ENCODE measurements at places on chromosomes 3 and 15.

DNA sequence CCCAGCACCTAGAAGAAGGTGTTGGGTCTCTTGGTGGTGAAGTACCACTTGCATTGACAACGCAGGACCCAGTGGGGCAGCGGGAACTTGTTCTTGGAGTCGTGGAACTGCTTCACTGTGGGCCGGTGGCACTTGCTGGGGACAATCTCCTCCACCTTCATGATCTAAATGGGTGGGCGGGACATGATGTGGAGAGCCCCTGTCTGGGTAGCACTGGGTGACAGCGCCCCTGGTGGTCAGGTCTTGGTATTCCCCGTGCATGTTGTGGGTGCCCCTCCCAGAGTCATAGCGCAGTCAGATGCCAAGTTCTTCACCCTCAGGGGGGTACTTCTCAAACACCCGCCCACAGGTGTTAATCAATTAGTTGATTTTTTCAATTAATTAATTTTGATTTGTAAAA is 60.2 kb downstream of the AGBL1 start:
- DNase-seq: no peak
- H3K4me3 ChIP-seq: no peak overlapping the region
- H3K27me3 ChIP-seq: no peaks in the 10 kb centered on the region
- H3K4me1 ChIP-seq: no peaks in the 10 kb centered on the region

DNA sequence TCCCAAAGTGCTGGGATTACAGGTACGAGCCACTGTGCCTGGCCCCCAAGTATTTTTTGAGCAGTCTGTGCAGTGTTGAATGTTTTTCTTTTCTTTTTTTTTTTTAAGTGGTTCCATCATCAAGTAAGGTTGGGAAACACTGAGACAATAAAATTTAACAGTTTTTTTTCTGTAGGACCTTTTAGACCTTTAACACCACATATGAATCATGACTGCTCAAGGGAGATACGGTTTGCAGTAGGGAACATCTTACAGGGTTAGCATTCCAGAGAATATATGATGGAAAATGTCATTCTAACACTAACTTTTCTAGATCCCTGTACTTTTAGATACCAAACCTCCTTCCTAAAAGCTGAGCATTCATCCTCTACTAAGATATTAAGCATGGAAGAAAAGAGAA is 41.7 kb downstream of the SNX4 start:
- H3K27ac ChIP-seq: peak overlapping the region; percentile 52
- no peak overlapping the region for H3K4me3 ChIP-seq
- H3K36me3 ChIP-seq: peaks cover 17% of the 10 kb centered on the region
- DNase-seq: peak; percentile 76
- no peaks in the 10 kb centered on the region for H3K27me3 ChIP-seq

DNA sequence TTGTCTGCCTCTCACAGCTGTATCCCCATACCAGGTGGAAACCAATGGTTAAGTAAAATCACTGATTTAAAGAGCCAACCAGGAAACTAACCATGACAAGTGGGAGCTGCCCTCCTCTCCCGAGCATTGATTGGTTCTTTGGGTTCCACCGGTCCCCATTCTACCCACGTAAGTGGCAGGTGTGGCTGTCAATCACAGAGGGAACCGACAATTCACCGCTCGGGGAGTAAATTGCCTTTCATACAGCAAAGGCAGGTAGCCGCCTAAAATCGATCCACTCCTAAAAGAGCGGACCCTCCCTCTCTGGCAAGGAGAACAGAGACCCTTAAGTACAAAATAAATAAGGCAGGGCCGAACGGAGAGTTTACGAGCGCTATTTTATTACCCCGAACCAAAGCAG is 1.2 kb downstream of the ERC2 start:
- H3K27me3 ChIP-seq: no peaks in the 10 kb centered on the region
- H3K4me1 ChIP-seq: no peaks in the 10 kb centered on the region
- DNase-seq: no peak
- H3K27ac ChIP-seq: no peak overlapping the region
- H3K4me3 ChIP-seq: no peak overlapping the region

GRCh38 chr3:15207836-15208504 is 1.9 kb downstream of the CAPN7 start:
- H3K4me1 ChIP-seq: peaks cover 44% of the 10 kb centered on the region
- peaks cover 2% of the 10 kb centered on the region for H3K27me3 ChIP-seq
- peak overlapping the region; percentile 96 for H3K4me3 ChIP-seq
- peak; percentile 25 for DNase-seq
- peaks cover 9% of the 10 kb centered on the region for H3K36me3 ChIP-seq
- H3K27ac ChIP-seq: peak overlapping the region; percentile 26

- H3K27me3 ChIP-seq: peaks cover 2% of the 10 kb centered on the region
- H3K36me3 ChIP-seq: no peaks in the 10 kb centered on the region
- H3K4me1 ChIP-seq: peaks cover 65% of the 10 kb centered on the region
Measured at GRCh38 chr3:114502204-114502603, 208.4 kb downstream of the TIGIT start.

GRCh38 chr3:30835667-30836066 is 58.8 kb downstream of the GADL1 start:
- no peaks in the 10 kb centered on the region for H3K36me3 ChIP-seq
- DNase-seq: no peak
- H3K27me3 ChIP-seq: peaks cover 9% of the 10 kb centered on the region

DNA sequence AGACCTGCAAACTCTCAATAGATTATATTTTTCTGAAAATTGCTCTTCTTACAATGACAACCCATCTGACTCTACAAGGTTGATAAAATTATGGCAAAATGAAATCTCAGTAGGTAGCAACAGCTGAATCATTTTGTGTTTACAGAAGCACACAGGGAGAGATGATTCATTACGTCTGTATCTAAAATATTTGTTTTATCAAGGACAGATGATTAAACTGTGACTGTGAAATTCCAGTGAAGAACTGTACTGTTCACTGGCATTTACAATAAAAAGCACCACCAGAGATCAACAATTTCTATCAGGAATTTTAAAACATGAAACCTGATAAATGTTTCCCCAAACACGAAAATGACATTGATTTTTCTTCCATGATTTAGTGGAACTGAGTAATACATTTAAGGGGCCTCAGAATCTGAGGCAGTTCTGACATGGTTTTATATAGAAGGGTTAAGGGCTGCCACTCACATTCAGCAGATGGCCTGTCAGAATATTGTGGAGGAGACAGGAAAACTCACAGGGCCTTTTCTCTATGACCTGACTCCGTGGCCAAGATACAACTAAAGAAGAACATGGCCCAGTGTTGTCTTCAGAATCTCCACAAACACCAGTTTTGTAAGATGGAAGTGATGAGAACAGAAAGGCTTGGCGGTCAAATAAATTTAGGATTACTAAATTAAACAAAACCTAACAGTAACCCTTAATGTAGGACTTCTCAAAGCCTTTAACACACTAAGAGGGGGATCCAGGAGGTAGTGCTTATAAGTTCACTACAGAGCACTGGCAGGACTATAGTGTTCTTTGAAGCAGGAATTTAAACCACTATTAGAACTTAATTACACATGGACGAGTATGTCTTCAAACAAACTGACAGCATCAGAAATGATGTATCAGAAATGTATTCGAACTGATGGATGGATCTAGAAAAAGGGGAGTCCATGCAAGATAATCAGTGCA is 25.9 kb downstream of the RAD18 start:
- H3K4me3 ChIP-seq: peak overlapping the region; percentile 73
- H3K27me3 ChIP-seq: peaks cover 3% of the 10 kb centered on the region
- H3K4me1 ChIP-seq: peaks cover 77% of the 10 kb centered on the region
- DNase-seq: peak; percentile 89

GRCh38 chr3:182954553-182955235 is 25.6 kb downstream of the DCUN1D1 start:
- no peaks in the 10 kb centered on the region for H3K27me3 ChIP-seq
- no peak for DNase-seq

DNA sequence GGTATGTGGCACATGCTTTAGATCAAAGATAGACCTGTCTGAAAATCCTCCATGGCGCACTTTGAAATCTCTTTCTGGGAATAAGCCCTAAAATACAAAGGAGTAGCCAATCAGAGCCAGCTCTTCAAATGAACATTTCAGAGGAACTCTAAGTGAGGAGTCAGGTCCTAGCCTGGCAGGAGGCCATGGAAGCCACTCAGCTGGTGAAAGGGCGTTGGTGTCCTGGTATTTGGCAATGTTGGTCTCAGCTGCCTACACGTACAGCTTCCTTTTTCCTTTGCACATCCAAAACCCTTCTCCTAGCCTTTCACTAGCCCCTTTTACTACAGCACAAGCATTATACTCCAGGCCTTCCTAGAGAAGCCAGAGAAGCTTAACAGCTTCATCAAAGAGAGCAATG is 5.5 kb downstream of the WDR73 start:
- peaks cover 43% of the 10 kb centered on the region for H3K36me3 ChIP-seq
- H3K27ac ChIP-seq: no peak overlapping the region
- no peak overlapping the region for H3K4me3 ChIP-seq
- H3K4me1 ChIP-seq: peaks cover 32% of the 10 kb centered on the region
- peak; percentile 33 for DNase-seq

GRCh38 chr3:144104679-144105078 is 133.1 kb downstream of the DIPK2A start:
- H3K27ac ChIP-seq: no peak overlapping the region
- H3K27me3 ChIP-seq: no peaks in the 10 kb centered on the region
- no peak overlapping the region for H3K4me3 ChIP-seq
- no peak for DNase-seq
- H3K36me3 ChIP-seq: no peaks in the 10 kb centered on the region

GRCh38 chr3:136882571-136882970 is 20.6 kb downstream of the NCK1 start:
- DNase-seq: no peak
- H3K4me3 ChIP-seq: no peak overlapping the region
- no peaks in the 10 kb centered on the region for H3K27me3 ChIP-seq
- H3K36me3 ChIP-seq: peaks cover 29% of the 10 kb centered on the region
- H3K27ac ChIP-seq: no peak overlapping the region

DNA sequence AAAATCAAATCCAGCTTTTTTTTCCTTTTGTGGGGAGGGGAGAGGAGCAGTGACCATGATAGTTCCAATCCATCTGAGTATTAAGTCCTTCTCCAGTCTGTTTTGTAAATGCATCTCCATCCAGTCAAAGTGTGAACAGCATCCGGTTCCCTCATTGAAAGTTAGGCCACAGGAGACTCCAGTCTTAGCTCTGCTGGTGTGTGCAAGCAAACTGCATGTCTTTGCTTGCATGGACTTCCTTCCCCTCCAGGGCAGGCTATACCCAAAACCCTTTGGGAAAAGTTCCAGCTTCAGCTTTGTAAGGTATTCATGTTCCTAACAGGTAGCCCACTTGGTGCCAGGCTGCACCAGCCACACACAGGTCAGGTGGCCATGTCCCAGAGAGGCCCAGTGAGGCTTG is 3.1 kb upstream of the MAN2C1 start:
- no peak overlapping the region for H3K4me3 ChIP-seq
- peaks cover 22% of the 10 kb centered on the region for H3K4me1 ChIP-seq
- peaks cover 21% of the 10 kb centered on the region for H3K36me3 ChIP-seq
- no peak for DNase-seq
- peaks cover 10% of the 10 kb centered on the region for H3K27me3 ChIP-seq
- no peak overlapping the region for H3K27ac ChIP-seq

DNA sequence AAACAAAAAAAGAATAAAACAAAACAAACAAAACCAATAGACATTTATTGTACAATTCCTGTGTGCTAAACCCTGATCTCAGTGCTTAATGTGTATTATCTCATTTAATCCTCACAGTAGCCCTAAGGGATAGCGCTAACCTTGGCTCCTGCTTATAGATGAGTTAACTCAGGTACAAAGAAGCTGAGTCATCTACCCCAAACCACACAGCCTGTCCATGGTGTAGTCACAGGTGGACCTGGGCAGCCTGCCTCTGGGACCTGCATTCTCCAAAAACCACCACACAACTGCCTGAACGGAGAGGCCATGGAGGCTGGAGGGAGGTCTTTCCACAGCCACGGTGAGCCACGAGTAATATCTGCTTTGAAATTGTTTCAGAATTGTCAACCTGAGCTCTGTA is 5.5 kb upstream of the CLN6 start:
- H3K27me3 ChIP-seq: peaks cover 3% of the 10 kb centered on the region
- peaks cover 12% of the 10 kb centered on the region for H3K4me1 ChIP-seq
- no peaks in the 10 kb centered on the region for H3K36me3 ChIP-seq
- no peak overlapping the region for H3K27ac ChIP-seq

GRCh38 chr15:72169236-72169920 is 28.2 kb downstream of the GRAMD2A start:
- no peaks in the 10 kb centered on the region for H3K36me3 ChIP-seq
- DNase-seq: no peak
- peaks cover 7% of the 10 kb centered on the region for H3K4me1 ChIP-seq

DNA sequence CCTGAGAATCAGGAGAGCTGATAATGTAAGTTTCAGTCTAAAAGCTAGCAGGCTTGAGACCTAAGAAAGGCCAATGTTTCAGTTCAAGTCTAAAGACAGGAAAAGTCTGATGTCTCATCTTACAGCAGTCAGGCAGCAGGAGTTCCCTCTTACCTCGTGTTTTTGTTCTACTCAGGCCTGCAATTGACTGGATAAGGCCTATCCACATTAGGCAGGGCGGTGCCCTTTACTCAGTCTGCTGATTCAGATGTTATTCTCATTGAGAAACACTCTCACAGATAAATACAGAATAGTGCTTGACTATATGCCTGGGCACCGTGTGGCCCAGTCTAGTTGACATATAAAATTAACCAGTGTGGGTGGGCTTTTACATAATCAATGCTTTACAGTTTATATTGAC is 122.4 kb downstream of the NR1D2 start:
- no peaks in the 10 kb centered on the region for H3K36me3 ChIP-seq
- H3K4me3 ChIP-seq: no peak overlapping the region
- H3K27me3 ChIP-seq: no peaks in the 10 kb centered on the region
- no peak overlapping the region for H3K27ac ChIP-seq
- no peak for DNase-seq
- H3K4me1 ChIP-seq: peaks cover 6% of the 10 kb centered on the region

GRCh38 chr15:93047621-93048425 is 41.2 kb downstream of the RGMA start:
- H3K27me3 ChIP-seq: peaks cover 10% of the 10 kb centered on the region
- no peak overlapping the region for H3K4me3 ChIP-seq

DNA sequence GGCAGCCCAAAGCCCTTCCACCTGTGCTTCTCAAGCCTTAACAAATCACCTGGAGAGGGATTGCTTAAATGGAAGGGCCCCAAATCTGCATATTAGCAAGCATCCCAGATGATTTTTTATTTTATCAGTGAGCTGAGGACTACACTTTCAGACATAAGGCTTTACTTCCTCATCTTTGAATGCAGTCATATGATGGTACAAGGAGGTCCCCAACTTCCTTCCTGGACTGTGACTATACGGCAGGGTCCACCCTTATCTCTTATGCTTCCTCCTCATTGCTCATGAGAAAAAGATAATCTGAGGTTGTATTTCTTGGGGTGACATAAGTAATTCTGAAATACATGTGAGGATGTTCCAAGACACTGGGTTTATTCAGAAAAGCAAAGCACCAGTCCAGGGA is 13.7 kb upstream of the HEG1 start:
- peaks cover 43% of the 10 kb centered on the region for H3K4me1 ChIP-seq
- no peak for DNase-seq
- no peaks in the 10 kb centered on the region for H3K27me3 ChIP-seq
- H3K36me3 ChIP-seq: 0 out of 2 replicates have a peak, but pooled peaks cover 4% of the 10 kb centered on the region
- no peak overlapping the region for H3K4me3 ChIP-seq

- no peaks in the 10 kb centered on the region for H3K36me3 ChIP-seq
- H3K27ac ChIP-seq: no peak overlapping the region
- peaks cover 14% of the 10 kb centered on the region for H3K27me3 ChIP-seq
- no peak for DNase-seq
- no peak overlapping the region for H3K4me3 ChIP-seq
Measured at GRCh38 chr3:72068621-72069020, 283.7 kb upstream of the PROK2 start.
